ENCODE measurements at places on chromosomes 5 and 9.

GRCh38 chr5:136308212-136308795 lies 57.0 kb downstream of the TRPC7 start:
- DNase-seq = no peak

GRCh38 chr9:128244837-128245231 lies 31.0 kb downstream of the GOLGA2 start:
- DNase-seq = peak; percentile 66

DNA sequence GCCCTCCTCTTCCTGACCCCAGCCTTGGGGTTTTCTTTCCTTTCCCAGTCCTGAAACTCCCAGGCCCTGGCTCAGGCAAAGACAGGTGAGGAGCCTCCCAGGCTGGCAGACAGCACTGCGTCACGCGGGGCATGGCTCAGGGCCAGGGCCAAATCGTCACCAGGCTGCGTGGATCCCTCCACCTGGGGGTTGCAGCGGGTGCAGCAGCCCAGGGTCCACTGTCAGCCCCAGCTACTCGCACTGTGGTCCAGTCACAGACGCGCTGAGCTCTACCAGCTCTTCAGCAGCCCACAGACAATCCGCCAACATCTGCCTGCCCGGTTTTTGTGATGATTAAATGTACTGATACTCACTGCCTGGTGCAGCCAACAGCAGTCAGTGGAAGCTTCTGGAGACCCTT lies 12.1 kb downstream of the FAM78A start:
- DNase-seq = no peak

DNA sequence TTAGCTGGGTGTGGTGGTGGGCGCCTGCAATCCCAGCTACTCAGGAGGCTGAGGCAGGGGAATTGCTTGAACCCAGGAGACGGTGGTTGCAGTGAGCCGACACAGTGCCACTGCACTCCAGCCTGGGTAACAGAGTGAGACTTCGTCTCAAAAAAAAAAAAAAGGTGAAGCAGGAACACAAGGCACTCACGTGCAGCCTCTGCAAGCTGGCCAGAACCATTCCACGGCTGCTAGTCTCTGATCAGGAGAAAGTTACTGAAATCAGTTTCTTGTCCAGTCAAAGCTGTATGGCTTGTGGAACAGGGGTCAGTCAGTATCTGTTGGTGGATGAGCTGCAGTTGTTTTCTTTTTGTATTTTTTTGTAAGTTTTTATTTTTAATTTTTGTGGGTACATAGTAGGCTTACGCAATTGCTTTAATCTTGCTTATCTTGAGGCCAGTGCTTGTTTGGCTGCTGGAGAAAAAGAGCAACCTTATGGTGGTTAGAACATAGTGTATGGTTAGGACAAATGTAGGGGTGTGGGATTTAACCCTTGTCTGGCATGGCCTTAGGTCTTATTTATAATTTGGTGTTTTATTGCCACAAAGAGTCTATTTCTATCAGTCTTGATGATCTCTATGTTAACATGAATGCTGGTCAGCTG lies 32.7 kb upstream of the GTF2H2C start:
- DNase-seq = no peak

DNA sequence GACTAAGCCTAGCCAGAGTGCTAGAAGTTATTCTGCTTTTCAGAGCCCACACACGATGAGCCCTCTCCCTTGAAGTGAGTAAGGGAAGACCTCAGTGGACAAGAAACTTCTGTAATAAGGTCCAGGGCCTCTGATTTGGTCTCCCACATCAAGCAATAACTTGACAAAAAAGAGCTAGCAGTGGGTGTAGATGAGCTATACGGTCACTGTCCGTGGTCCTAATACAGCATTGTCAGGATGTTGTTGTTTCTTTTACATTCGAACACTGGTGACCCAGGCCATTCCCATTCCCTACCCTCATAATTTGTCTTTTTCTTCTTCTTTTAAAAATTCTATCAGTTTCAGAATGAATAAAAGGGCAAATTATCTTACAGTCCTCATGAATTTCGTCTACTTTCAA lies 5.2 kb downstream of the PCSK1 start:
- no peak for DNase-seq

DNA sequence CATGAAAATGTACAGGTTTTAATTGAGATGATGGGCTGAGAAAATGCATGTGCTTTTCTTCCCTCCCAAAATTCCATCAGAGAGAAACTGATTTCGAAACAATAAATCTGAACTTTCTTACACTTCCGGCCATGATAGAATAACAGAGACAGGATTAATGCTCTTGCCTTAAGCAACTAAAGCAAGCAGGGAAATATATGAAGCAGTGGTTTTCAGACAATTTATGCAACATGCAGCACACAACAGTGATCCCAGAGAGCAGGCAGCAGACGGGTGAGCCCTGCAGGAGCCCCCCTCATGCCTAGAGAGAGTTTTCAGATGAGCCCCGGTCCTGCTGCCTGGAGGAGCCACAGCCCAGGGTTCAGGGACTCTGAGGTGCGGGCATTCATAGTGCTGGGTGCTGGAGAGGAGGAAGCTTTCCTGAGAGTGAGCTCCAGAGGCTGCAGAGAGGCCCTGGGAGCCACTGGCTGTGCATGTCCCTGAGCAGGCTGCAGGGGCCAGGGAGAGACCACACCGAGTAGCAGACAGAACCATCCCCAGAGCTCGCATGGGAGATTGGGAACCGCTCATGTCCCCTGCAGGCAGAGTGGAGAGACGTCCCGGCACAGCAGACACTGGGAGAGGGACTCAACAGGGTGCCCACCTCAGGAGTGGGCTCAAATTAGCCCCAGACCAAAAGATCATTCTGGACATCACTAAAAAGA lies 143.5 kb downstream of the OLFM1 start:
- DNase-seq = no peak

DNA sequence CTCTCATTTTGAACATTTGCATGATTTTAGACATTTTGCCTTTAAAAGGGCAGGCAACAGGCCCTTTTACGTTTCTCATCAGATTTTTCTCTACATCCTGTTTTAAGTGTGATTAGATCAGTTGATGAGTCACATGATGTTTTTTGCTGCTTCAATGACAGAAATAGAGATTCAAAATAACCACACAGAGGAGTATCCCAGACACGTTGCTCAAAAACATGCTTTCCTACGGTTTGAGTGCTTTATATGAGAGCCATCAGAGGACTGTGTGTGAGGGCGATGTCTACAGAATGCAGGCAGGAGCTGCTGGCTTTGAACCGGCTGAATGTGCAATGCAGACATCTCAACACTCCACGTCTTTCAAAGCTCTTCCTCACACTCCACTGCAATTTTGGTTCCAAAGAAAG lies 42.1 kb downstream of the OTULIN start:
- no peak for DNase-seq

DNA sequence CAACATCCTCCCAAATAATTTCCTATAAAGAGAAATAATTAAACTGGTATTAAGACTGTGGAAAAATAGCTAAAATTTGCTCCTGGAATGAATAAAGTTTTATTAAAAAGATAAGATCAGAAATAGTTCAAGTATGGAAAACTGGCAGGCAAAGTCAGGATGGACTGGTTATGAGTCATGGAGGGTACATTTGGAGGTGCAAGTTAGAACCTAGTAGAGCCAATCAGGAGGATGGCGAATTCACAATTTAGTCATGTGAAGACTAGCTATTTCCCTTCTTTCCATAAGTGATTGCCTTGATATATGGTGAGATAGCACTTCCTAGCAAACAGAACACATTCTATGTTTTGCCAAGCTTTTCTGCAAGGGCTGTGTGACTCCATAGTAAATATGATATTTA lies 1303.5 kb downstream of the EFNA5 start:
- no peak for DNase-seq

DNA sequence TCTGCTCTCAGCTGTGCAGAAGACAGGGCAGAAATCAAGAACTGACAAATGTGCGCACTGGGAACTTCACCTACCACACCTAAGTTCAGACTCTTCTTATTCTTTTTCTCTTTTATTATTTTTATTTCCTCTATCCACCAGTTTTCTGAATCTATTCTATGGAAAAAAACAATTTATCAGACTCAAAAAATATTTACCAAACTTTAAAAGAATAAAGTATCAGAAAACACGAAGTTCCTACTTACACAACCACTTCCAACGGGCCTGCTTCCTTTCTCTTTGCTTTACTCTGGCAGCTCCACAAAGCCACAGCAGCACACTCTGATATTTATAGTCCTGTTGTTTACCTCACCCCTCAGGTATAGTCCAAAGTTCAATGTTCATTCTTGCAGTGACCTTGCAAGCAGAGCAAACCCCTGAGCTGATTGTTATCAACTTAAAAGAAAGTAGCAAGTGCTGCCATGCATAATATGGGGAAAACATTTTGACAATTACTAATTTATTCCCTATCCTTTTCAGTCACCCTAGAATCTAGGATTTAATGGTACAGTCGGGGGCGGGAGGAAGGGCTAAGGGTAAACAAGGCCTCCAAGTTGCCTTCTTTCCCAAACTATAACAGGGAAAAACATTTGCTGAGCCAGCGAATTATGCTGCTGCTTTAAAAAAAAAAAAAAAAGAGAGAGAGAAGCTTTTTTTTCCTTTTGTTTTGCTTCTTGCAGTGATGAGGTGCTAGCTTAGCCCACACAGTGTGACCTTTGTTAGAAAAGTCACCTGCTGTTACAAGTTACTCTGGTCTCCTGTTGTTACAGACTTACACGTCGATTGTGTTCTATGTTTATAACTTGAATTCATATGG lies at the start of gene SELENOP:
SELENOP (minus strand) TSS at position 302 of the 856 bp plus-strand sequence. CDS start 3,539 bp downstream, outside the sequence.
- no peak for DNase-seq

GRCh38 chr5:173745123-173745522 lies 128.7 kb upstream of the BOD1 start:
- DNase-seq = peak; percentile 98

- DNase-seq = no peak
These were observed 16.1 kb downstream of the ZFR start for GRCh38 chr5:32428426-32428825.

- DNase-seq = peak; percentile 69
These were observed 2.6 kb upstream of the AFAP1L1 start for GRCh38 chr5:149268928-149269557.

- DNase-seq = no peak
These were observed 1833.8 kb downstream of the EFNA5 start for GRCh38 chr5:105836887-105837286.

DNA sequence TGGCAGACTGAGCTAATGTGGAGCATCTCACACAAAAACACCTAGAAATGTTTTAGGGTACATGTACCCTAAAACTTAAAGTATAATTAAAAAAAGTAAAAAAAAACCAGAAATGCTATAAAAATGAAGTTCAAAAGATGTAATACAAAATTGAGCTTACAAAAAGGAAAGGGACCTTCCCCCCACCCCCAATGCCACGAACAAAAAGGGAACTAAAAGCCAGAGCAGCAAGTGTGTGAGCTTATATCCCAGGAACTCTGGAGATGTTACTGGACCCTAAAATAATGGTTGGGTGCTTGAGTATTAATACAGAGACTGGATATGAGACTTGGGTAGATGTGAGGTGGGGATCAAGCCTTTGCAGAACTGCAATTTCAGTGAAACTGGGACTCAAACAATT lies 11.0 kb downstream of the SPATA9 start:
- DNase-seq = no peak

GRCh38 chr9:92938025-92938424 lies 9.3 kb upstream of the FGD3 start:
- DNase-seq = no peak

- no peak for DNase-seq
These were observed 208.0 kb downstream of the KCTD16 start for GRCh38 chr5:144378681-144379080.
